ENCODE measurements at places on chromosomes 3 and 15.
A peak's percentile ranks its signal among the peaks of the same experiment; 100 is the strongest.

GRCh38 chr15:75840659-75841058 lies 2.6 kb upstream of the UBE2Q2 start:
- no peak for DNase-seq

DNA sequence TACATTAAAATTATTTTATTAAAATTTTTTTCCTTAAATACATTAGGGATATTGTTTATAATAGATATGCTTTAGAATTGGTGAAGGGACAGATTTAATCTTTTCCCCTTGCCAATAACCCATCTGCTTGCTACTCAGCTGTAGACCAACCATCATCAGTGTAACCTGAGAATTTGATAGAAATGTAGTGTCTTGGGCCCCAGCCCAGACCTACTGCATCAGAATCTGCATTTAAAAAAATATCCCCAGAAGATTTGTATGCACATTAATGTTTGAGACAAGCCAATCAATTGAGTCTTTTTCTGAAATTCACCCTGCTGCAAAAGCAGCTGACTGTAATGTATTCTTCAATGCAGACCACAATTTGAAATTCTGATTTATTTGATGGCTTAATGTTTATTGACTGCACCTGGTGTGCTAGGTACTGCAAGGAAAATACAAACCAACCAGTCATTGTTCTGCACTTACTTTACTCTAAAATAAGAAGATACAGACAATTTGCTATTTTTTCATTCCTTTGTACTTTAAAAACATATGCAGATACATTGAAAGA lies 190.7 kb upstream of the SGO1 start:
- no peak for DNase-seq

DNA sequence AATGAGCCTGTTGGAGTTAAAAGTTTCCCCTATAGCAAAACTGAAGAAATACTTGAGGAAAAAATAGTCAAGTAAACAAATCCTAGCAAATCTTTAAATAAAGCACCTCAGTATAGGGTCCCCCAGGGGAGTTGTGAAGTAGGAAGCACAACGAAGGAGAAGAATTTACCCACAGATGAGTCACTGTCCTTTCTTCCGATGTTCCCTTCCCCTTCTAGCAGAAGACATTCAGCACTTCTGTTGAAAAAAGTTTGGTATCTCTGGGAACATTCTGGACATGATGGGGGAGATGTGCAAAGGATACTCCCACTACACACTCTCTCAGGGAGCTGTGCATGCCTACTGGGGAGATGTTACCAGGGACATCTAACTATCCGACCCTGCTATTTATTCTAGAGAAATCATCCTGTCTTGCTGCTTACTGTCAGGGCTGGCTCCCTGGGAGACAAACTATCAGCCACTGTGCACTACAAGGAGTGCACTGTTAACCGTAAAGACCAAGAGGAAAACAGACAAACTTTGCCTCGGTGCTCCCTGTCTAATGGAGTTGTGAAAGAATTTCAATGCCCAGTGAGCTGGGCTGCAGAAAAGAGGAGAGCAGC lies 93.8 kb downstream of the RFTN1 start:
- DNase-seq: no peak

- DNase-seq: peak; percentile 13
Measured at GRCh38 chr3:14869917-14870782, 51.4 kb downstream of the FGD5 start.

DNA sequence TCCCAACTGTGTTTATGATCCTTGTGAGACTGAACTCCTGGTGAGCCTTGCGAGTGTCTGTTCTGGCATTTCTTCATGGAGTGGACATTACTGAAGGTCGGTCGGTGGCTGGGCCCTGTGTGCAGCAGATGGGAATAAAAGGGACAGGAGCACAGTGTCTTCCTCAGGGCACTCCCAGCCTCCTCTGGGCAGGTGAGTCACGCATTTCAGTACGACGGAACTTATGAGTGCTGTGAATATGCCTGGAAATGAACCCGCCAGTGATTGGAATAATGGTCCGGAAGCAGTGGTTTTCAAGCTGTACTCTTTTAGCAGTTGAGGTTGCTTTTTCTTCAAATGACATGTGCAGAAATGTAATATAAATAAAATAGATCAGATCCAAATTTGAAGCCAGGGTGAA lies 55.1 kb downstream of the LARS2 start:
- DNase-seq: no peak

DNA sequence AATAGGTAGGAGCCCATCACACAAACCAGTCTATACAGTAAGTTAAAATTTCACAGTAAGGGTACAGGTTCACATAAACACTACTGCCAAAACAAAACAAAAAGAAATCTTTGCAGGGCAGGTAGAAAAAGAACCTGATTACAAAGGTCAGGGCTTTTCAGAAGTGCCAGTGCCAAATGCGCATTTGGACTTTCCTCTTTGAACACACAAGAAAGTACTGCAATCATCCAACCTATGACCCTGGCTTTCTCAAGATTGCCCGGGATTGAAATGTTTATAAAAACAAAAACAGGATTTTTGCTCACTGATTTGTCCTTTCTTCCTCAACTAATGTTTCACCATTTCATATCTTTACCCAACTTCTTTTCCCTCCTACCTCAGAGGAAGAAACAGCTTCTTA lies 47.4 kb downstream of the CBLB start:
- no peak for DNase-seq

DNA sequence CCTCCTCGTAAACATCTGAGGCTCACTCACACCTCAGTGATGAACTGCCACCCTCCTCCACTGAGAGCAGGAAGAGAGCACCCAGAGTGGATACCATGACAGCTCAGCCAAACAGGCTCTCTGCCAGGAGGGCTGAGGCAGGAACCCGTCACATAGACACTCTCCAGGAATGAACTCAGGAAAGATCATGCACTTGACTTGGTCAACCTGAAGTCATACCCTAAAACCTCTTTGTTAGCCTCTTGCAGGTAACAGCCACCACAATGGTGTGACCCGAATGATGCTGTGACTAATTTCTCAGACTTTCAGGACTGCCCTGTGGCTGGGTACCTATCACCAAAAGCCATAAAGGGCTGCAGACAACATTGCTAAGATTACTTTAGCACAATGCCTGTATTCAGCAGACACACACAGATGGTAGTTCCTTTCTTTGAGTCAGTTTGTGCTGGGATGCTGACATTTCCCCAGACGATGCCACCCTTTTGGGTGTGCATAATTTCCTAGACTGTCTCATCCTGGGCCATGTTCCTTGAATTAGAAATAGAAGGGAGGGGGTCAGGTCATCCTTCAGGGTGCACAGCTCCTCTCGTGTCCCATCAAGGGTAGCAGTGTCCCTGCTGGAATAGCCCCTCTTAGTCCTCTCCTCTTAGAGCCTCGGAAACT lies 30.3 kb downstream of the CX3CR1 start:
- no peak for DNase-seq

GRCh38 chr3:111194048-111194447 lies 122.4 kb downstream of the NECTIN3 start:
- DNase-seq: no peak

GRCh38 chr3:55780913-55781312 lies 293.8 kb upstream of the WNT5A start:
- no peak for DNase-seq

- no peak for DNase-seq
Measured at GRCh38 chr3:45035441-45036301, 9.6 kb downstream of the CLEC3B start.

- DNase-seq: no peak
Measured at GRCh38 chr3:171743327-171744157, 66.7 kb downstream of the PLD1 start.

- peak; percentile 12 for DNase-seq
Measured at GRCh38 chr3:43691120-43691995, 620 bp downstream of the ABHD5 start.

- no peak for DNase-seq
Measured at GRCh38 chr15:43103907-43104306, 1.9 kb downstream of the UBR1 start.

DNA sequence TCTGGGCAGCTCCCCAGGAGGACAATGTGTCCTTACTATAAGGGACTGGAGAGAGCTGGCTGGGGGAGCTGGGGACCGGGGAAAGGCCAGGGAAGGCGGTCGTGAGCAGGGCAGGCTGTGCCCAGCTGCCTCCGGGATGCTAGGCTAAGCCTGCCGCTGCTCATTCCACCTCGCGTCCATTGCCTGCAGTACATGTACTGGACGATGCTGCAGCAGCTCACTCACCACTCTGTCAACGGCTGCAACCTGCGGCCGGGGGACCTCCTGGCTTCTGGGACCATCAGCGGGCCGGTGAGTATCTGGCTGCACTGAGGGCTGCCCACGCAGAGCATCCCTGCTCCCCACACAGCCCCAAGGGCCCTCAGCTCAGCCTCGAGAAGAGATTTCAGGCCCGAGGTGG lies 27.1 kb downstream of the FAH start:
- DNase-seq: no peak

DNA sequence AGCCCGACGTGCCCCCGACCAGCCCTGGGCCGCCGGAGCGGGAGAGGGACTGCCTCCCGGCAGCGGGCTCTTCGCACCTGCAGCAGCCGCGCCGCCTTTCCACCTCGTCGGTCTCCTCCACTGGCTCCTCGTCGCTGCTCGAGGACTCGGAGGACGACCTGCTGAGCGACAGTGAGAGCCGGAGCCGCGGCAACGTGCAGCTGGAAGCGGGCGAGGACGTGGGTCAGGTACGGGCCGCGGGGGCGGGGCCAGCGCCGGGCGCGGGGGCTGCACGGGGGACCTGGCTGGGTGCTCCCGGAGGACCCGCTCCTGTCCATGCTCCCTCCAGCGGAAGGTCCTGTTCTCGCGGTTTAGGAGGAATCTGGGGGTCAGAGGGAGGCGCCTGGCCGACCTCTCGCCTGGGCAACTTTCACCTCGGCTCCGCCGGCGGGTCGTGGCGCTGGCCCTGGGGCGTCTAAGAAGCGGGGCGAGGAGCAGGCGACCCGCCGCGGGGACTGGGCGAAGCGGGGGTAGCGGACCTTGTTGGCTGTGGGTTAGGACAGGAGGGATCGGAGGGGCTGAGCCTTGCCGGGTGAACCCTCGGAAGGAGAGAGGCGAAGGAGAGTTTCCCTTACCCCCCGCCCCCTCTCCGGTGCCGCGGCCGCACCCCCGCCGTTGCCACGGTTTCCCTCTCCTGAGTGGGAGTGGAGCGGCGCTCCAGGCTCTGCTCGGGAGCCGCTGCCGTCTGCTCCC lies 682 bp downstream of the ITPKA start:
- no peak for DNase-seq

GRCh38 chr3:134352031-134352671 lies 22.1 kb downstream of the AMOTL2 start:
- DNase-seq: no peak

DNA sequence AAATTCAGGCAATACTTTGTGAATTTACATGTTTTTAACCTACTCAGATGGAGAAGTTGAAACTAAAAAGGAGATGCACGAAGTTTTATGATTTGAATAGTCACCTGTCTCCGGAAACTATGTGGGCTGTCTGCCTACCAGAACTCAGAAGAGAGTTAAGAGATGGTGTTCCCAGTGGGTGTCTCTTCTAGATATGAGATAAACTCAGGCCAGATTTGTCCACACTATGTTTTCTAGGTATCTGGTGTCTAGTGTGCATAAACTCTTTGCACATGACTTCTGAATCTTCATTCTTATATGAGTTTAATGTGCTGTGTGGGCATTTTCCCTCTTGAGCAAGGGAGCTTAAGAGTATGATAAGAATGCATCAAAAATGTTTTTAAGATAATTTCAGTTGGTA lies 222.8 kb downstream of the FOXP1 start:
- DNase-seq: peak; percentile 50

DNA sequence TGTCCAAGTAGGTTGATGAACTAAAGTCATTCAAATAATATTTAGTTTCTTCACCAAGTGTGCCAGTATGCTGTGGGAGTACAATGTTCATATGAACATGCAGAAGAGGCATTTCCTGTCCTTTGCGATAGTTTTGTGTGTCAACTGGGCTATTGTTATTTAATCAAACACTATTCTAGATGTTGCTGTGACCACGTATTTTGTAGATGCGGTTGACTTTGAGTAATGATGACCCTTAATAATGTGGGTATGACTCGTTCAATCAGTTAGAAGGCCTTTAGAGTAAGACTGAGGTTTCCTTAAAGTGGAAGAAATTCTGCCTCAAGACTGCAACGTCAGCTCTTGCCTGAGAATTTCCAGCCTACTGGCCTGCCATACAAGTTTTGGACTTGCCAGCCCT lies 470.7 kb upstream of the CBLB start:
- DNase-seq: no peak

DNA sequence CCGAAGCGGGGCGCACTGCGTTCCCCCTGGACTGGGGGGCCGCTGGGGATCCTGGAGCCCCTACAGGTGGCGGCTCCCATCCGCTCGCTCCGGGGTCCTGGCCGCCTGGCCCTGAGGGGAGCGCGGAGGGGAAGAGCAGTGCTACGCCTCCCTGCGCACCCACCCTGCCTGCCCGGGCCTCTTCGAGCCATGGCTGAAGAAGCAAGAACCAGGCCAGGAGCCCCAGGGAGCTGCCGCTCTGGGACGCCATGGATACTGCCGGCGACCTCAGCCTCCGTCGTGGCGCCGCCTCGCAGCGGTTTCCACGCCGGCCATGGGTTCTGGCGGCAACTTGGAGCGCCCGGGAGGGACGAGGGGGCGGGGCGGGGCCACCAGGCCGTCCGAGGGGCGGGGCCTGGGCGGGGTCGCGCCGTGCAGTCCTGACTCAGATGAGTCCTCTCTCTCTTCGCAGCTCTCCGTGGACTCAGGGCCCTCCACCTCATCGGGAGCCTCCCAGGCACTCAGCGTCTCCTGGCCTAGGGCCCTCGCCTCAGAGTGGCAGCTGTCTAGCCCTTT lies 50.9 kb downstream of the MYL3 start:
- DNase-seq: peak; percentile 60

DNA sequence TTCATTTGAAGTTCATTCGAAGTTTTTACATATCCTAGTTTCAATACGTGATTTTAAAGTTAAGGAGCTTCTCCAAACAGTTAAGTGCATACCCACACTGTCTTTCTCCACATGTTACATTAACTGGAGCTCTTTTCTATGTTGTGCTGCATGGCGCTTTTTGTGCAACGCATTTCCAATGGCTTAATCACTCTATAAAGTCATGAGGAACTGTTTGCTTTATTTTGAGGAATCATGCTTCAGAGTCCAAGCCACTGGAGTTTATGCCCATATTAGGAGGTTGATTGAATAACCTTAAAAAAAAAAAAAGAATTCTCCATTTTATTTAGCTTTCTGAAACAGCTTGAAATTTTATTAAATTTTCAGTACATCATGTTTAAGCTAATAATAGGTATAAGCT lies 109.4 kb upstream of the MBNL1 start:
- no peak for DNase-seq

GRCh38 chr3:51727500-51727899 lies 20.6 kb downstream of the GRM2 start:
- DNase-seq: no peak

DNA sequence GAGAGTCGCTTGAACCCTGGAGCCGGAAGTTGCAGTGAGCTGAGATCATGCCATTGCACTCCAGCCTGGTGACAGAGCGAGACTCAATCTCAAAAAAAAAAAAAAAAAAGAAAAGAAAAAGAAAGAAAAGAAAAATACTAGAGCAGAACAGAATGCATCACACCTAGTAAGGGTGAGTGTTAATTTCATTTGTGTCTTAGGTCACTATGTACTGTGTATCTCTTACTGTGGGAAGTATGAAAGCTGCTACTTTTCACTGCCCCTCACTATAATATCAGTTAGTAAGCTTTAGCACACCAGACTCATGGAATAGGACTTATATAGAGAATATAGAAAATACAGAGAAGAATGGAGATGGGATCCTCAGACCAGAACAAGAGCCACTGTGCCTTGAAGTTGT lies 45.9 kb upstream of the RASA2 start:
- no peak for DNase-seq

GRCh38 chr3:160885791-160886286 lies 129.8 kb downstream of the PPM1L start:
- DNase-seq: no peak

Measured in CD8-positive, alpha-beta memory T cell (primary cell).